ENCODE measurements at places on chromosomes 7 and 10.

GRCh38 chr10:11424456-11425295 is 186.8 kb downstream of the USP6NL start:
- DNase-seq = no peak

- DNase-seq = no peak
Measured at GRCh38 chr7:151060416-151061212, 1.2 kb downstream of the SLC4A2 start.

- DNase-seq = no peak
Measured at GRCh38 chr10:44908066-44908749, 2.9 kb upstream of the TMEM72 start.

DNA sequence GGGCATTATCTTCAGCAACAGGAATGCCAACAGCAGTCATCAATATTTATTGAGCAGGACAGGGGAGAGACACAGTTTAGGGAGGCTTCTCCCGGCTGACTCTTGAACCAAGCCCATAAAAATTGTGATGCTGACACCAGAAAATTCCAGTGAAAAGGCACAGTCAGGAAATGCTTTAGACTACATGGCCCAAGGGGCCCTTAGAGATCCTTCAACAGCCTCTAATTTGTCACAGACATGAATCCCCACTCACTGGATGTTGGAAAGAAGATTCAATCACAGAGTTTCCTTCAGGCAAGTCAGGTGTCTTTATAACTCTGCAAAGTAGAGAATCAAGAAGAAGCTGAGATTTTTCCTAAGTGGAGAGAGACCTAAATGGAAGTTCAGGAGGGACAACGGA is 1.2 kb downstream of the GJC3 start:
- no peak for DNase-seq

DNA sequence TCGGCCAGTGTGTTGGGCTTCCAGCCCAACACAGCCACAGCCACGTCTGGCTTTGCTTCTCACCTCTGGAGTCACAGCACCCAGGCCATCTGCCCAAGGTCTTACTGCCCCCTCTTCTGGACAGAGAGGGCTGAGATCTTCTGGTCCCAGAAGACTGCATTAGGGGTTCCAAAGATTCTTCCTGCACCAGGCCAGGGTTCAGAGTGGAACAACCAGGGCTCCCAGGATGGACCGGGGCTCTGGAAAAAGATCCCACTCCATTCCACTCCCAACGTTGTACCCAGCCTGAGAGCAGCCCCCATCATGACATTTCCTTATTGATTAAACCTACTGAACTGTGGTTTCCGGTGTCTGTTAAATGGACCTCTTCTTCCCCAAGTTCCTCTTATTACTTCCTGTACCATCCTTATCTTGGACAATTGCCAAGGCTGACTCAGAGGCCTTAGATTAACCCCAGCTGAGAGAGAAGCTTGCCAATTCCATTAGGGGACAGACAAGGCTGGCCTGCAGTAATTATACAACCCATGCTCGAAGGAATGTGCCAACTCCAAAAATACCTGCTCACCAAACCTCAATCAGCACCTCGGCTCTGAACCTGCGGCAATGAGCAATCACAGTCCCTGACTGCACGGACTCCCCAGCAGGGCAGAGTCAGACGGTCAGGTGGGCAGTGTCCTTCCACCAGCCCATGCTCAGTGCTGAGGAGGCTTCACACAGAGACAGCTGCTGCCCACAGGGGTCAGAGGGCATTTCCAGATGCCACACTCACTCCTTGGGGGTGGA is 47.9 kb upstream of the NPFFR1 start:
- no peak for DNase-seq

GRCh38 chr7:39153647-39154046 is 175.9 kb downstream of the POU6F2 start:
- DNase-seq = no peak

- no peak for DNase-seq
Measured at GRCh38 chr7:67523713-67524112, 527.1 kb downstream of the TYW1 start.

GRCh38 chr10:43057231-43057711 is 19.6 kb upstream of the RET start:
- DNase-seq = no peak

All from central memory CD8-positive, alpha-beta T cell (primary cell).